ENCODE measurements at places on chromosomes 12 and 14.

DNA sequence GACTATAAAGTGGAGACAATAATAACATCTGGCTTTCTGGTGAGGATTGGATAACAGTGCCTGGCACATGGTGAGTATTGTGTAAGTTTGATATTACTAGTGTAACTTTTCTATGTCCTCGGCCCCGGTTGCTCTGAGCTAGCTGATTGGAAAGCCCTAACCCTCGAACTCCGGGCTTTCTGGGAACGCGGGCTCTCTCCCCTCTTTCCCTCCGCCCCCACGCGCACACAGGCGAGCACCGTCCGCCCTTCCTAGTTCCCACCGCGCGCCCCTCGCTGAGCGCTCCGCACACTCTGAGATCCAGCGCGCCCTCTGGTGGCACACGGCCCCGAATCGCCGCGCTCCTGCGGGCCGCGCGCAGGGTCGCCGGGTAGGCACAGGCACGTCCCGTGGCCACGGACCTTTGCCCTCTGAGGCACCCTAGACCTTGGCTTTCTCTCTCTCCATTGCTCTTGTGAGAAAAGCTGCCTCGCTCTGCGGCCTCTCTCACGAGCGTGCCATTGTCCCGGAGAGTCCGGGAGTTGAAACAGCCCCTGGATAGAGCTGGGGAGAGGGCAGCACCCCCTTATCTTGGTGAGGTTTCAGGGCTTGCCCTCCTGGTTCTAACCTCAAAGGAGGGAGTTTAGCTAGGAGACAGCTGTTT is 23.2 kb upstream of the ESRRB start:
- DNase-seq = peak; percentile 14

- no peak for DNase-seq
Measured at GRCh38 chr12:76766161-76766560, 2.2 kb downstream of the ZDHHC17 start.

DNA sequence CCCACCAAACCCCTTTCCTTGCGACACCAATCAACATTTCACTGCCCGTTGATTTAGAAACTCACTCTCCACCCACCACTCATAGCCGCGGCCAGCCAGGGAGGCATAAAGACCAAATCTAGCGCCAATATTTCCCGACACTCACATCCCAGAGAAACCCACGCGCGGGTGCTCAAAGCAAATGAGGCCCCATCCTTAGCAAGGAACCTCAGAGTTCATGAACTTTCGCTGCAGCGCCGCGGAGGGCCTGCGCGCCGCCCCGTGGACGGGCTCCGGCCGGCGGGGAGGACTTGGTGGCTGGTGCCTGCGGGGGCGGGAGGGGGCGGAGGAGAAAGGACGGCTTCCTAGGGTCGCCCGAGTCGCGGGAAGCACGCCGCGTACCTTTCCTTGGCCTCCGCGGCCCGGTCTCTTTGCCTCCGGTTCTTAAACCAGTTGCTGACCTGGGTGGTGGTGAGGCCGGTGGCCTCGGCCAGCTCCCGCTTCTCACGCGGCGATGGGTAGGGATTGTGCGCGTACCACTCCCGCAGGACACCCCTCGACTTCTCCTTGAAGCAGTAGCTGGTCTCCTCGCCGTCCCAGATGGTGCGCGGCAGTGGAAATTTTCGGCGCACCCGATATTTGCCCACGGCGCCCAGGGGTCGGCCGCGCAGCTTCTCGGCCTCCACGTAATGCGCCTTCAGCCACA is 886 bp downstream of the SIX1 start:
- no peak for DNase-seq

GRCh38 chr14:50156111-50156510 is 39.7 kb upstream of the VCPKMT start:
- no peak for DNase-seq

DNA sequence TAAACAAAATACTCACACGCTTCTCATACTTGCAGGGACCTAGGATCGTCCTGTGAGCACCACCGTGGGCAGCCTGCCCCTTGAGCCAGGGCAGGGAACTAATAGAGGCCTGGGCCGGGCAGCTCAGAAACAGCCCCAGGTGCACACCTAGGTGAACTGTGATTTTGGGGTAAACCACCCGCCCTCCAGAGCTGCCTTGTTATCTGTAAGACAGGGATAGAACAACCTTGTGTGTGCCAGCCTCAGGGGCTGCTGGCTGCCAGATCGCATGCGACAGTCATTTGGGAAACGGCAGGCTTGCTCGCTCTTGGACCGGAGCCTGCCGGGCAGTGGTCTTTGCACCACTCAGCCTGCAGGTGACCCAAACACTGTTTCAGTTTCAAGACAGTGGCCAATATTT is 86.8 kb downstream of the ADGRD1 start:
- no peak for DNase-seq

DNA sequence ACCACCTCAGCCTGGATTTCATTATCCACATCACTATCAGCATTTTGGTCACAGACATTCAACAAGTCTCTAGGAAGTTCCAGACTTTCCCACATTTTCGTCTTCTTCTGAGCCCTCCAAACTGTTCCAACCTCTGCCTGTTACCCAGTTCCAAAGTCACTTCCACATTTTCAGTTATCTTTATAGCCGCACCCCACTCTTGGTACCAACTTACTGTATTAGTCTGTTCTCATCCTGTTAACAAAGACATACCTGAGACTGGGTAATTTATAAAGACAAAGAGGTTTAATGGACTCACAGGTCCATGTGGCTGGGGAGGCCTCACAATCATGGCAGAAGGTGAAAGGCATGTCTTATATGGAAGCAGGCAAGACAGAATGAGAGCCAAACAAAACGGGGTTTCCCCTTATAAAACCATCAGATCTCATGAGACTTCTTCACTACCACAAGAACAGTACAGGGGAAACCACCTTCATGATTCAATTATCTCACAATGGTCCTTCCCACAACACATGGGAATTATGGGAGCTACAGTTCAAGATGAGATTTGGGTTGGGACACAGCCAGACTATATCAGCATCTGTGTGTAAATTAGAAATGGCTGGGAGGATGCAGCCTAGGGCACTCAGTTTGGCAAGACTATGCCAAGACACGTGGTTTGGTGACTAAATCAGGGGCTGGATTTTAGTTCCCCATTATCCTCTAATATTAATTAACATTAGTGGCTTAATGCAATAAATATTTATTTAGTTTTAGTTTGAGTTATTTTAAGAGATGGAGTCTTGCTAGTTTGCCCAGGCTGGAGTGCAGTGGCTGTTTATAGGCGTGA is 16.2 kb upstream of the FUT8 start:
- no peak for DNase-seq

GRCh38 chr14:24900269-24901100 is 149.5 kb downstream of the STXBP6 start:
- no peak for DNase-seq

DNA sequence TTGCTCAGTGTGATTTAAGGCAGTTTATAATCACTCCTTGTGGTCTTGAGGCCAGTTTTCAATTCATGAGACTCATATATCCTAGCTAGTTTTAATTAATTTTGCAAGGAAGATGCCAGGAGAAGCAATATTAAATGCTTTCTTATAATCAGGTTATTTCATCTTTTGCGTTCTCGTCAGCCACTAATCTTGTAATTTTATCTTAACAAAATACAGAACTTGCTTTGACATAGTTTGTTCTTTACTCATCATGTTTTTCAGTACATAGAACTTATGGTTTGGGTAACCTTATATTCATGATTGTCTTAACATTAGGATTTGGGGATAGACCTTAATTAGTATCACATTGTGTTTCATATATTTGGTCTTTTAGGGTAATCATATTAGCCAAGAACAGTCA is 76.0 kb downstream of the LIN52 start:
- DNase-seq = no peak

DNA sequence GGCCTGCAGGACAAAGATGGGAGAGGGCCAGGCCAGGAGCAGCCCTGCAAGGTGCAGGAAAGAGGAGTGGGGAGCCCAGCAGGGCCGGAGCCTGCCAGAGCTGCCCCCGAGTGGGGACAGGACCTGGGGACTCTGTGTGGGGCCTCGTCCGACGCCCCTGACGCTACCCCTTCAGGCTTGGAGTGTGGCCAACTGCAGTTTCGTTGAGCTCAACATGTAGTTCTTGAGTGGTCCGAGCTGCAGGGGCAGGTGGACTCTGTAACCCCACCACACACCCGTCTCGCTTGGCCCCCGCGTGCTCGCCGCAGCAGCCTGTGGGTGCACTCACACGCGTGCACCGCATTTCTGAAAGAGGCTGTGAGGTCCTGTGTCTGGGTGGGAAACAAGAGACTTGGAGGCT is 2.0 kb downstream of the ASPG start:
- no peak for DNase-seq

DNA sequence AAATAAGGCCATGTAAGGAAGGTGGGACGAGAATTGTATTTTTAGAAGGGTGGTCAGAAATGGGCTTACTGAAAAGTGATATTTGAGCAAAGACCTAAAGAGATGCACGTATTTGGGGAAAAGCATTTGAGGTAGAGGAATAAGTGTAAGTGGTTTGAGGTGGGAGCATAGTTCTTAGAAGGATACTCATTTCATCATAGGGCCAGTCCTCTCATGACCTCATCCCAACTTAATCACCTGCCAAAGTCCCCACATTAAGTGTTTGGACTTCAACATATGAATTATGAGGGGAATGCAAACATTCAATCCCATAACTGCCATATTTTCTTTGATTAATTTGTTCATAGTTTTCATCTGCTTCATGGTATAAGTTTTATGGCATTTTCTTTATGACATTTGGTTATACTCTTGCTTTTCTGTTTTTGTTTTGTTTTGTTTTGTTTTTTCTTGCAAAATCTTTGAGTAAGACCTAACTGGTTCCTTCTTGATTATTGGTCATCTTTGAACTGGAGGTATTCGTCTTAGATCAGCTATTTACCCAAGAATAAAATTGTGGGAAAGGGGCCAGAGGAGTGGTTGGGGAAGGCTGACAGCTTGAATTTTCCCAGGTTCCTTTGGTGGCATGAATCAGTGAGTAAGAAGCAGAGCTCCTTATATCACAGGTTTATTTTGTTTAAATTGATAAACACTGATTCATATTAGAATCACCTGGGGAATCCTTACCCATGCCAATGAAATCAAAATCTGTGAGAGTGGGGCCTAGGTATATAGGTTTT is 24.2 kb downstream of the GNPNAT1 start:
- no peak for DNase-seq

DNA sequence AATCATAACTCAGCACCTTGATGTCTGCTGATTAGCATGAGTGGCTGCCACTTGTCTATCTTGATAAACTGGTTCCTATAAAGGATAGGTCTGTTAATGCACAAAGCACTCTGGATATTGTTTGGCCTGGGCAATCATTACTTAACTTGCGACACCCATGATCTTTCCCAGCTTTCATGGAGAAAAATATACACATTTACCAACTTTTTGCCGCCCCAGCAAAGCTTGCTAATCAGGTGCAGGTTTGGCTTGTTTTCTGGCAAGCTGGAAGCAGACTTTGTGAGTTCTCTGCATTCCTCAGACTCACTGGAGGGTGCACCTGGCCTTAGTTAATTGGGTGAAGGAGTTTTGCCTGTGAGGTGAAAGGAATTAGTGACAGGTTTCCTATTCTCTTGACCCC is 1126.4 kb upstream of the FLRT2 start:
- DNase-seq = no peak

DNA sequence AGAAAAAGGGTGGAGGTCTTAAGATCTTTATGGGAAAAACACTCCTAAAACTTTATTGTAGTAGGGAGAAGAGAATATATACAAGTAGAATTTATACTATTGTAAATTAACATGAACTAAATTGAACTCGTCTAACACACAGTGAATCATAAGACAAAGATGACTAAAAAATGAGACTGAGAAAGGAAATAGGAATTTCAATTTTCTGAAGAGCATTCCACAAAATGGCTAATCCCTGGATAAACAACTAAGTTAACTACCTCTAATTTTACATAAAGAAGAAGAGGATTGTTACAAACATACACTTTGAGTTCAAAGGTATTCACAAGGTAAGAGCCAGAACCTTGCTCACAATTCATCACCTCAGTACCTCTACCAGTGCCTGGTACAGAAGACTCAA is 2.0 kb downstream of the MAP4K5 start:
- DNase-seq = no peak

DNA sequence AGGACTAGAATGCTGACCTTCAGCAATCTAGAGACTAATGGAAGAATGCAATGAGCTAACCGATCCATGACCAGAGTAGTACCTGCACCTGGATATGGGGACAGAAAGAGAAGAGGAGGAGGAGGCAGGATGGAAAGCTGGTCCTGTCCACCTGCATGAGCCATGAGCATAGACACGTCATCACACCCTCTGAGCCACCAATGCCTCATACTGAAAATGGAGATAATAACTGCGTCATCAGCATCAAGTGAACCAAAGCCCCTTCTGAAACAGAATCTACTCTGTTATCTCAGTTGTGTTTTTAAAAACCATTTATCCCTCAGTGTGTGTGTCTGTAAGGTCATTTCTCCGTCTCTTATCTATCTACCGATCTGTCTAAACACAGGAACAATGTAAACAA is 327.0 kb downstream of the BCL11B start:
- no peak for DNase-seq

- DNase-seq = no peak
Measured at GRCh38 chr14:24461336-24461735, 18.8 kb upstream of the SDR39U1 start.

DNA sequence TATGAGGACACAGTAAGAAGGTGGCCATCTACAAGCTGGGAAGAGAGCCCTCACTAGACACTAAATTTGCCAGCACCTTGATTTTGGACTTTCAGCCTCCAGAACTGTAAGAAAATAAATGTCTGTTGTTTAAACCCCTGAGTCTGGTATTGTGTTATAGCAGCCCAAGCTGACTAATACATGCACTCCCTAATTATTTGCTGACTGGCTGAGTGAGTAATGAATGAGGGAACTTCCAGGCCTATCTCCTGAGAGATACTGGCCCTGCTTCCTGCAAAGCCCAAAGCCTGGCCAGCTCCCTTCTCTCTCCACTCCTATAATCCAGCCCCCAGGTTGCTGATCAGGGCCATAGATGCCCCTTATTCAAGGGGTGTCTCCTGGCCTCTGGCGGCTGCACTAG is 120.0 kb upstream of the NOS1 start:
- DNase-seq = no peak

- DNase-seq = no peak
Measured at GRCh38 chr12:103773109-103773910, 67.7 kb downstream of the NT5DC3 start.

- no peak for DNase-seq
Measured at GRCh38 chr14:64506721-64507120, 2.2 kb downstream of the ZBTB1 start.

DNA sequence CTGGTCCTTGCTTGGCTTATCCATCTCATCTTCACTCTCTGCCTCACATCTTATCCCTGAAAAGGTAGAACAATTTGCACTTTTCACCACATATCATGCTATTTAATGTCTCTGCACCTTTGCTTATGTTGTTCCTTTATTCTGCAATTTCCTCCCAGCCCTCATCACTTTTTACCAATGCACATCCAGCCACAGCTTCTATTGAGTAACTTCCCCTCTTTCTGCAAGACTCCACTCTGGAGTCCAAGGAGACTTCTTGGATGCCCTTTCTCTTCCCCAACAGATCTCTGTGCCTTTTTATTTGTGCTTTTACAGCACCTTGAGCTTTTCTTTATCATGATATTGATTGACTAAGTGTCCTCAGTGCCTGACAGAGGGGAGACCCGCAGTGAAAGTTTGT is 797.1 kb downstream of the VRK1 start:
- DNase-seq = no peak

All from stimulated activated CD8-positive, alpha-beta memory T cell treated with anti-CD3 and anti-CD28 coated beads, Interleukin-15, amount 100 ng/mL, for 4 hours (primary cell).